RWPE1 (cell line): ENCODE measurements at places on chromosomes 6 and 20.

- no peak for DNase-seq
These were observed 27.3 kb upstream of the TGM2 start for GRCh38 chr20:38192323-38192885.

DNA sequence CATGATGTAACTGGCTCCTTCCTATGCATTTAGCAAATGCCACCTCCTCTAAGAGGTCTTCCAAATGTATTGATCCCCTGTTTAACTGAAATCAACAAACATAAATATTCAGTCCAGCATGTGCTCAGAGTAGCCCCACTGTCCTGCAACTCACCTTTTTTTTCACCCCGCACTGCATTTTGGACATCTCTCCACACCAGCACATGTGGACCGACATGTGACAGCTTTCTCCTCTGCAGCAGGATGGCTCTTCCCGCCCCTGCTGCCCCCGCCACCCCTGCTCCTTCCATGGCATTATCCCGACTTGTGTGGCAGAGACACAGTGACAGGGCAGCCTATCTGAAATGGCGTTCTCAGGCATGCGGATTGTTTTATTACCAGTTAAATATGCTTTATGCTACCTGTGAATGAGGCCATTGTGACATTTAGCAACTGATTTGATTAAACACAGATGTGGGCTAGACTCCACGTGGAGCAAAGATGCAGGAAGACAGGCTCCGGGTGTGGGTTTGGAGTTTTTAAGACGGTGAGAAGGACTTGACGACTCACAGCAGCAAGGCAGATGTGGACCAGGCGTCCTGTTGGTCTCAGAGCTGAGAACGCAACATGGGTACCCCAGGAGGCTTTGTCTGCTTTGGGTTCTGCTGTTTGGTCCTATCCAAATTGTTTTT, 161.2 kb downstream of the EYA2 start:
- no peak for DNase-seq

- DNase-seq, result no peak
These were observed 16.5 kb downstream of the RIPOR2 start for GRCh38 chr6:24919056-24919892.

DNA sequence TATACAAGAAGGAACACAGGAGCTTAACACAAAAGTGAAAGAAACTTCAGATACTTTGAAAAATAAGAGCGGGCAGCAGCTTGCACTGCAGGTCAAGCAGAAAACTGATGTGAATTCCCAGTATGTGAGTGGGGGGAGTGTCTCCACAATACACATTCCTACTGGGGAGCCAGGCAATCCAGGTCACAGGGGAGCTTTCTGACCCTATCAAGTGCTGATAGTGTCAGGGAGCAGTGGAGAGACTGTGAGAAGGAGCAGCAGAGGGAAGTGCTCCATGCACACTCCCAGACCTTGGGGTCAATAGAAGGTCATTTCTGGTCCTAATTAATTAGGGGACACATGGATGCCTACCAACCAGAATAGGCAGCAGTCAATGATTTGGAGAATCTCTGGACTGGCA, 59.4 kb downstream of the PDSS2 start:
- no peak for DNase-seq

- no peak for DNase-seq
These were observed 7.0 kb downstream of the SYNGAP1 start for GRCh38 chr6:33426590-33427511.

- no peak for DNase-seq
These were observed 257.6 kb downstream of the NFATC2 start for GRCh38 chr20:51284871-51285270.
